ENCODE measurements at places on chromosomes 7 and 10. TPM values are rescaled to one million over a fixed set of nuclear protein-coding genes. Genes with fewer than 3 reads are reported as not detected.

The DEPP1 gene
- total RNA-seq: 40.5 TPM

The OLAH gene
- 2.5 TPM for total RNA-seq

The LIPM gene
- total RNA-seq: not detected

The DNAH11 gene
- total RNA-seq: 4.6 TPM

The PTCD1 gene
- total RNA-seq: 5.1 TPM

The BHLHA15 gene
- total RNA-seq: 0.27 TPM

The KIF5B gene
- total RNA-seq: 96.2 TPM

The LRIT1 gene
- not detected for total RNA-seq

The PRSS1 gene
- not detected for total RNA-seq

The ASZ1 gene
- not detected for total RNA-seq

The NKX1-2 gene
- total RNA-seq: not detected

The ITIH2 gene
- total RNA-seq: not detected

The CTAGE4 gene
- not detected for total RNA-seq

The PRR15 gene
- total RNA-seq: 0.30 TPM

The PHKG1 gene
- total RNA-seq: not detected

The FAM204A gene
- total RNA-seq: 48.7 TPM

The TRRAP gene
- total RNA-seq: 21.7 TPM

The MRM2 gene
- total RNA-seq: 19.5 TPM

The SPDYE3 gene
- 0.05 TPM for total RNA-seq

The PPIF gene
- 30.0 TPM for total RNA-seq

The ASIC3 gene
- not detected for total RNA-seq

The PRSS37 gene
- total RNA-seq: not detected

The ATOH7 gene
- not detected for total RNA-seq

The C7orf57 gene
- total RNA-seq: 0.15 TPM

The ANKRD1 gene
- 785 TPM for total RNA-seq

The ITGA8 gene
- 0.53 TPM for total RNA-seq
